ENCODE measurements at places on chromosomes 6 and 20.

- no peak for DNase-seq
Measured at GRCh38 chr6:81235512-81235911, 517.0 kb downstream of the TENT5A start.

DNA sequence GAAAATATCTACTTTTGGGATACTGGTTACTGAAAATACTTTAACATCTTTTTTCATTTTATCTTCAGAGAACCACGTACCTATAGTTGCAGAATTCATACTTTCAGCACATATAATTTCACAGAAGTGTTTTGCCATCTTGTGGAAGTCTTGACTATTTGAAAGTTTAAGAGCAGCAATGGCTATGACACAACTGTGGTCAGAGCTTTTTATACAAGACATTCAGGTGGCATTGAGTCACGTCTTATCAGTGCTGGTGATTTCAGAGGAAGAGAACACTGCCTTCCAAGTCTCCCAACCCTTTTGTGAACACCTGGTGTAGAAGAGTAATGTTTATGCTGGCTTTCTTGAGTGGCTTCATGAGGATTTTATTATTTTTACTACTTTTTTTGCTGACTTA is 171.6 kb downstream of the ARID1B start:
- no peak for DNase-seq

DNA sequence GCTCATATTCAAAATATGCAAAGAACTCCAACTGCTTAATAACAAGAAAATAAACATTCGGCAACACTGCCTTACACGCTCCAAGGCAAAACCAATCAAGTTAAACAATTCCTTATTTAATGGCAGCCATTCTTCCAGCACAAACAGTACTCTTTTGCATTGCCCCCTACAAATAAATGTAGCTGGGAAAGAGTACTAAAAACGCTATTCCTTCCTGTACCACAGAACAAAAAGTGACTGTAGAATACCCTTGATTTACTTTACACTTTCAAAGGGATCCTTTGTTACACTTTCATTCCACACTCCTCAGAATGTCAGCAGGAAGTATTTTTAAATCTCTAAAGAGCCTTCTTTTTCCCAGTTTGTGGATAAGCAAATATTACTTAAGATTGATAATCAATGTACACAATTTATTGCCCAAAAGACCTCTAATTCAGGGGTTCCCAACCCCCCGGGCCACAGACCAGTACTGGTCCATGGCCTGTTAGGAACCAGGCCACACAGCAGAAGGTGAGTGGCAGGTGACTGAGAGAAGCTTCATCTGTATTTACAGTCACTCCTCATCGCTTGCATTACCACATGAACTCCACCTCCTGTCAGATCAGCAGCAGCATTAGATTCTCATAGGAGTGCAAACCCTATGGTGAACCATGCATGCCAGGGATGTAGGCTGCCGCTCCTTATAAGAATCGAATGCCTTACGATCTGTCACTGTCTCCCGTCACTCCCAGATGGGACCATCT is 51.6 kb downstream of the MBOAT1 start:
- no peak for DNase-seq

- DNase-seq: no peak
Measured at GRCh38 chr6:15781333-15781732, 118.5 kb upstream of the DTNBP1 start.

DNA sequence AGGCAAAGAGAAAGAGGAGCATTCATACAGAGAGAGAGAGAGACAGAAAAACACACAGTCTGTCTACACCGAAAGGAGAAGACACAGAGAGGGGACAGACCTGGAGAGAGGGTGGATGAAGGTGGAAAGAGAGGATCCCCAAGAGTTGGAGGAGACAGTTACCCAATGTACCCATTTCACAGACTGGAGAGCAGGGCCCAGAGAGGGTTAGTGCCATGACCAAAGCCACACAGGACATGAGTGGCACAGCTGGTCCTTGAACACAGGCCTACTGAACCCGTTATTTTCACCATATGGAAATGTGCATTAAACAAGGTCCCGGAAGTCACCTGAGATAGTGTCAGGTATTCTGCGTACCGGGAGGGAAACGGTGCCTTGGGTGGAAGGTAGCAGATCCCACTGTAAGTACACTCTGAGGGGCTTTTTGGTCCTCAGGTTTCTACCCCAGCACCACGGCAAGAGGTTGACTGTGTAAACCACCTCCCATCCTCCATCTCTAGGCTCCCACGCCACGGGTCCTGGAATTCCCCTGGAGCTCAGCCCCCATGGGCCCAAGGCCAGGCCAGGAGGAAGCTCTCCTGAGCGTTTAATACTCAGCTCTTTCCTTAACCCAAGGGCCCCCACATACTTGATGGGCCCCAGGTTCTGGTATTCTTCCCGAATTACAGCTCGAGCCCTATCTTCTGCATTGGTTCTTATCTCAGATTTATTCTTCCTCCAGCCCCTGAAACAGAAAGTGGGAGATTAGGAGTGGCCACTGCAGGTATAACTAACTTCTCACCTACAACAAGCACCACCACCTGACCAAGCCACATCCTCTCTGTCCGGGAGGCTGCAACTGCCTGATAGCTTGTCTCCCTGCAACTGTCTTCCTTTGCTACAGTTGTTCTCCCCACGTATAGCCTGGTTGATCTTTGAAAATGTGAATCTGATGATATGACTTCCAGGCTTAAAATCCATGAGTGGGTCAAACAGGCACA is 38.4 kb upstream of the OCSTAMP start:
- no peak for DNase-seq

- DNase-seq: no peak
Measured at GRCh38 chr20:891706-892080, 24.4 kb downstream of the ANGPT4 start.

Measured in NCI-H446 treated with DMSO at 0.1 percent for 48 hours (cell line).